Stimulated activated CD8-positive, alpha-beta memory T cell treated with anti-CD3 and anti-CD28 coated beads, Interleukin-7, amount 100 ng/mL, for 48 hours (primary cell): ENCODE measurements at places on chromosomes 4 and X.
A peak's percentile ranks its signal among the peaks of the same experiment; 100 is the strongest.

DNA sequence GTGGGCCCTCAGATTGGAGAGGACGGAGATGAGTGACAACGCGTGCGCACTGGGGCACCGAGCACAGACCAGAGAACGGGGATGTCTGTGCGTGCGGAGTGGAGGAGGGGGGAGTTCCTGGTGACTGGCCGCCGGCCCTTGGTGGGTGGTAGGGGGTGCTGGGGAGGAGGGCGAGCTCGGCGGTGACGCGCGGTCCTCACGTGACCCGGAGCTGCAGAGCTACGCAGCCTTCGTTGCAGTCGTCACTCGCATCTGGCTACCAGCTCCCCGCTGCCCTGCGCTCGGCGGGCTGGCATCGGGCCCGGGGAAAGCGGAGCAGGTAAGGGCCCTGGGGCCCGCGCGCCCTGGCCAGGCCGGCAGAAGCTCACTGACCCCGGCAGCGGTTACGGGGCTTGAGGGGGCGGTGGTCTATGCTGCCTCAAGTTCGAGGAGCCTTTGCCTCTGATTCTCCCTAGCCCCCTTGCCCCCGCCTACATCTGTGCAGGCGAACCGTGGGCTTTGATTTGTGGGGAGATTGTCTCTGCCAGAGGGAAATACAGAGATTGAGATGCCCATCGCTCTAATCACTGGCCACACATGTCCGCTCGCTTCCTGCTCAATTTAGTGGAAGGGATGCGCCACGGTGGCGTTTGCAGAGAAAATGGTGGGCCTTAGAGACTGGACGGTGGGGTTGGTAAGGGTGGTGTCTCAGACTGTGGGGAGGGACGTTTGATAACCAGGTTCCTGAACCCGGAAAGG is at the start of gene ARMCX4:
Gene ARMCX4, plus strand, starts transcription at position 245 of the 738 bp plus-strand sequence. CDS start 3,134 bp downstream, outside the sequence.
- DNase-seq: peak; percentile 2

- DNase-seq: peak; percentile 27
Observed at GRCh38 chrX:39857780-39858179, 240.0 kb downstream of the BCOR start.

DNA sequence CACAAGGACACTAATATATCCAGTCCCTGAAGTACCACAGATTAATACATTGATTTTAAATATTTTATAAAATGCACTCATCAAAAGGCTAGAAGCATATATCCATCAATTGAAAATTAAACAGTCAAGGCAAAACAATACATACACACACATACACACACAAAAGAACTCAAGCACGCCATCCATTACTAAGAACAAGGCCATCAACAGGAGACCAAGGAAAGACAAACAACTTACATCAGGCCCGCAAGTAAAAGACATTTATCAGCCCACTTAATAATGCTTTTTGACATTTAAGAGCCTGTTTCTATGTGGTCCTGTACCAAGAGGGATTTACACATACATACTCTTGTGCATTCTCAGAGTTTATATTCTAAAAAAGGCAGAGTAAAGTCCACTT is 50.0 kb upstream of the ZNF827 start:
- DNase-seq: no peak

DNA sequence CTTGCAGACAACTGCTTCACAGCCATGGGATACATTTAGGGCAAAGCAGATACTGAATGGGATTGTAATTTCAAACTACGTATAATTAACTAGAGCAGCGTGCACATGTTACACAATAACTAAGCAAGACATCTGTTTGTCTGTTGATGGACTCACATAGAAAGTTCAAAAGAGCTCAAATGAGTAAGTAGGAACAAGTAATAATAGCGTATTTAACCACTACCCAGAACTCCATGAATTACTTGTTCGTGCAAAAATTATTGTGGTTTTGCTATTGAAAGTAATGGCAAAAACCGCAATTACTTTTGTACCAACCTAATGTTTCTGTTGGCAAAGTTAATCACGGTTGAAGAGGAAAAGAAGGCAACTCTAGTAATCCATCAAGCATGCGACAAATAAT is 825.4 kb downstream of the PCDH18 start:
- no peak for DNase-seq

GRCh38 chr4:6257247-6258025 is 12.2 kb upstream of the WFS1 start:
- no peak for DNase-seq

- DNase-seq: no peak
Observed at GRCh38 chrX:643241-643595, 12.6 kb downstream of the SHOX start.

DNA sequence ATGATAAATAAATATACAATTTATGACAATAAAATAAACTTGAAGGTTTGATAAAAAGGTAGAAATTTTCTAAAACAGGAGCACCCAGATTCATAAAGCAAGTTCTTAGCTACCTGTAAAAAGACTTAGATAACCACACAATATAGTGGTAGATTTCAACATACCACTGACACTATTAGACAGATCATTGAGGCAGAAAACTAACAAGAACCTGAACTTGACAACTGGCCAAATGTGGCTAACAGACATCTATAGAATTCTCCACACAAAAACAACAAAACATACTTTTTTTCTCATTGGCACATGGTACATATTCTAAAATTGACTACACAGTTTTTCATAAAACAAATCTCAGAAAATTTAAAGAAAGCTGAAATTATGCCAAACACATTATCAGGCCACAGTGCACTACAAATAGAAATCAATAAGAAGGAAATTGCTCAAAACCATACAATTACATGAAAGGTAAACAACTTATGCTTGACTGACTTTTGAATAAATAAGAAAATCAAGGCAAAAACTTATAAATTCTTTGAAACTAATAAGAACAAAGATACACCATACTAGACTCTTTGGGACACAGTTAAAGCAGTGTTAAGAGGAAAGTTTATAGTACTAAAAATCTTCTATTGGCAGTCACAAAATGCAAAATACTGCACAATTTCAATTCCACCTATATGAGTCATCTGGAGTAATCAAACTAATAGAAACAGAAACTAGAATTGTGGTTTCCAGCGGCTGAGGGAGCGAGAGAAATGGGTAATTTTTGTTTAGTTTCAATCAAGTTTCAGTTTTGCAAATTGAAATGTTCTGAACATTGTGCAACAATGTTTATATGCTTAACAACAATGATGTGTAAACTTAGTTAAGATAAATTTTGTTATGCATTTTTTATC is 925.6 kb downstream of the SH3BGRL start:
- DNase-seq: no peak

DNA sequence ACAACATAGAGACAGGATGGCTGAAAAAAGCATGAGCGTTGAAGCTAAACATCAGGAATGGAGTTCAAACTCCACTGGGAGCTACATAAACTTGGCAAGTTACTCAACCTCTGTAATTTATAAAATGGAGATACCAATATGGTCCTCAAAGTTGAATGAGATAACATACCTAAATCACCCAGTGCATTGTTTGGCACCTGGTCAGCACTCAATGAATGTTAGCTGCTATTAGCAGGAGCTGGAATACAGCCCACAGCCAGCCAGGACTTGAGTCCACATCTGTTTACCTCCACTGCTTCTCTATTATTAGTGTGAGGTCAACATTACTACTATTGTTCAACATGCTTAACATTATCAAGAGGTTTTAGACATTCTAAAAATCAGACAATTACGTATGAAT is 97.9 kb downstream of the NR3C2 start:
- no peak for DNase-seq

- no peak for DNase-seq
Observed at GRCh38 chrX:150547375-150548115, 20.9 kb upstream of the MTM1 start.

DNA sequence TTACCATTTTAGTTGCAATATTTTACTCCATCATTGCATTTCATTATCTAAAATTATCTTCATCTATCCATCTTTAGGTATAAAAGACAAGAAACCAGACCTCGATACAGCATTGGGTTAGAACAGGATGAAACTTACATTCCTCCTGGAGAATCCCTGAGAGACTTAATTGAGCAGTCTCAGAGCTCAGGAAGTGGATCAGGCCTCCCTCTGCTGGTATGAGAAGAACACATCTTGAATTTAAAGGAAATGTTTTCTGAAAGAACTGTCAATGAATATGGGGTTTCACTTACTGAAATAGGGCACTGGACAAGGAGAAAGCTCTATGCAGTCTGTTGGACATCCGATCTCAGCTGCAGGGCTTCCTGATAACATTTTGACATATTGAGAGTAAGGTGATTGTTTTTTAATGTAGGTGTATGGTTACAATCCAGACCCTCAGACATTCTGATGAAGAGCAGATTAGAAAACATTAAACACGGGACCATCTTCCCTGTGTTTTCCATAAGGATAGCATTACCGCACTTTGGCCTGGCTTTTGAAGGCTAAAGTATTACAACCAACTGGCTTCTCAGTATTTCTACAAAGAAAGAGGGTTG is 367.2 kb downstream of the BMPR1B start:
- DNase-seq: no peak

DNA sequence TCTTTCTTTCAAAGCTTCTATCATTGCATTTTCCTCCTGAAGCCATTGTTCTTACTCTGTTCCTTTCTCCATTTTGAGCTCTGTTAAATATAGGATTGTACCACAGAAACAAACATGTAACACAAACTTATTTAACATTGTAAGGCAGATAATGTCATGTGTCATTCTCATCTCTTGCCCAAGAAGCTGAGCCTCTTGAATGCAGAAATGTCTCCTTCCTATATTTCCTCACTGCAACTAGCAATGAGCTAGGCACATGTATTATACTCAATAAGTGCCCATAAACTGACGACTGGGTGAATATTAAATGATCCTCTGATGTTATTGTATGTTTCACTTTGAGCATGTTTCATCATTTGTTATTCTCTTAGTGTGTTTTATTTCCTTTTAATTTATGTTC is 56.7 kb upstream of the SLC7A11 start:
- no peak for DNase-seq

DNA sequence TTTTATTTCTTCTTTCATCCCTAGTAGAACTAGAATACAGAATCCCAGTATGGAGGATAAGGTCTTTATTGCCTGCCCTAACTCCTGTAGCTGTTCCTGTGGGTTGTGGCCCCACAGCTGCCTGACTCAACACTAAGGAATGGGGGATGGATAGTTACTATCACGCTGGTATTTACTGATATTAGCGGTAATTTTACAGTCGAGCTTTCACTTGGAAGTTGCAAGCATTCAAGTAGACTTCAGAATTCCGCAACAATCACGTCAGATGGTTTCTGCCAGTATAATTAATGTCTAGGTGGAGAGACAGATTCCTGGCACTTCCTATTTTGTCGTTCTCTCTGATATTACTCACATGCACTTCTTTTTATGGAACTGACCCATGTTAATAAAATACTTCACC is 489.8 kb downstream of the PABPC4L start:
- no peak for DNase-seq

DNA sequence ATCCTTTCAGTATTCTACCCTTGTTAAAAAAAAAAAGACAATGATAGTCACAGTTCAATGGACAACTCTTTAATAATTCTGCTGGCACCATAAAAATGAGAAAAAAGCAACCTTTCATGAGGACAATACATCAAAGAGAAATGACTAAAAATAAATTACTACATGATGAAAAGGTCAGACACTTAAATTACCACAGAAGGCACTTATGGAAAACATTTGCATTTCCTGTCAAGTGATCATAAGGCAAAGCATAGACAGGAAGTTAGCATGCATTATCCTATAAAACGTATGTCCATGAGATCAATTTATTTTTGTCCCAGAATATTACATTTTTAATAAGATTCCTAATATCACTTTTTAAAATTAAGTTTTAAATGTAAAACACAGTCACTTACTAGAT is 303.8 kb downstream of the SPOCK3 start:
- no peak for DNase-seq

DNA sequence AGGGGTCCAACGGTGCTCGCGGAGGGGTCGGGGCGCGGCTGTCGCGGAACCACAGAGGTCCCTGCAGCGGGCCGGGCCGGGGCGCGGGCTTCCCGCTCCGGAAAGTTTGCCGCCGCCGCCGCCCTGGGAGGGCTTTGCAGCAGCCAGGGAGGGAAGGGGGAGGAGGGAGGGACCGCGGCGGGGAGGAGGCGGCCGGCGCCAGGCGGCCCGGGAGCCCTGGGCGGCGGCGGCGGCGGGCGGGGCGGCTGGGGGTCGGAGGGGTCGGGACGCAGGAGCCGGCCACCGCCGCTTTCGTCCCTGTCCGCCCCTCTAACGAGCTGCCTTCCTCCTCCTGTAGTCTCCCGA is 375 bp downstream of the FGFR3 start:
- no peak for DNase-seq

GRCh38 chr4:152848508-152848907 is 68.8 kb downstream of the ARFIP1 start:
- DNase-seq: no peak

- no peak for DNase-seq
Observed at GRCh38 chr4:174320494-174321199, 36.9 kb downstream of the CEP44 start.

GRCh38 chr4:121156822-121157769 is 7.0 kb downstream of the TNIP3 start:
- no peak for DNase-seq
